Adipocyte (in vitro differentiated cells): ENCODE measurements at places on chromosomes 4 and X.

- no peak for DNase-seq
These were observed 24.5 kb downstream of the WDR17 start for GRCh38 chr4:176090115-176090514.

DNA sequence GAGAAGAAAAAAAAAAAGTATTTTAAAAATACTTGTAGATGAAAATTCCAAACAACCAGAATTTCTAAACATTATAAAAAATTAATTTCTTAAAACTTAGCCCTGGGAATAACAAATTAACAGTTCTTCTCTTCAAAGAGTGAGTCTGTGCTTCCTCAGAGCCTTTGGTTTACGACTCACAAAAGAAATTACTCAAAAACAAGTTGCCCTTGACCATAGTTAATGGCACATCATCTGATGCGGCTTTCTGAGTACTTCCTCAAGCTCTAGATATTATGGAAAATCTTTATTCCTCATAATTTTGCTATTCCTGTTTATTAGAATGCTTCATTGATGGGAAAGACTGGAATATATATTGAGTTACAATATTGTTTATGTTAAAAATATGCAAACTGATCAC lies 23.7 kb downstream of the TAPT1 start:
- DNase-seq = no peak

- DNase-seq = no peak
These were observed 1.6 kb upstream of the UNC5C start for GRCh38 chr4:95550115-95550987.

DNA sequence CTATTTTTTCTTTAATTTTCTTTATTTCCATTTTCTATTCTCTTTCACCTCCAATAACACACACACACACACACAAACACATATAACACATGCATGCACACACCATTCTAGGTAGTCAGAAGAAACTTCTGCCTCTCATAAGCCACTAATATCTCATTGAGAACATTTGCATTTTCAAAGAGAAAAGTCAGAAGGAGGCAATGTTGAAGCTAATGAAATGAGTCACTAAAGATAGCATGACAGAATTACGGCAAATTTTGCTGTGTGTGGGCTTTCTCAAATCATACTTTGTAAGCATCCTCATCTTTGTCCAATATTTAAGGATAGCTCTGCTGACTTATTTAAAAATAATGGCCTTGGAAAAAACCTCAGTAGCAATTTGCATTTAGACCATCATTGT lies 291.3 kb downstream of the GUCY2F start:
- no peak for DNase-seq

DNA sequence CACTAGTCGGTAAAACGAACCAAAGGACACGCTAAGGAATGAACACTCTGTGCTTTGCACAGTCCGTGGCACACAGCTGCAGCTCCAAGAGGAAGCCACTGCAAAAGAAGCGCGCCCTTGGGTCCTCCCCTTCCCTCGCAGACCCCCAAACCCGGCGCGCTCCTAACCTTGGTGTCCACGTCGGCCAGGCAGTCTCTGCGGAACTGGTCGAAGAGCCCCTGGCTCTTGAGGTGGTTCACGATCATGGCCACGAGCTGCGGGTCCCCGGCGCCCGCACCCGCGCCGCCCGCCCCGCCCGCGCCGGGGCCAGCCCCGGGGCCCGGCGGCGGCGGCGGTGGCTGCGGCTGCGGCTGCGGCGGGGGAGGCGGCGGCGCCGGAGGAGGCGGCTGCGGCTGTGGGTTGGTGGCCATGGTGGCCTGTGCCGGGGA lies 333 bp downstream of the BOD1L1 start:
- no peak for DNase-seq

DNA sequence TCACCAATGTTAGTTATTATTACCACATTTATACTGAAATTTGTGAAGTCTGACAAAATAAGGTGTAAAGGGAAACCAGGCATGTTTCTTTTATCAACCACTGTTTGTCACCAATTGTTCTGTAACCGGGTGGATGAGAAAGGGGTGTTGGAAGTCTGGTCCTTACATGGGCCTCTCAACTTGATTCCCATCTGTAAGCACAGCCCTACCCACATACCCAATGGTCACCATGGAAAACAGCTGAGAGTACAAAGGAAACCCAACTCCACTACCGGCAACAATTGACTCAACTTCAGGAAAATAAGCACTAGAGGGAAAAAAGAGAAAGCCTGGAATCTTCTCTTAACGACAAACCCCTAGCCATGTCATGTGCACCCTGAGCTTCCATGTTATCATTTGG lies 70.8 kb upstream of the PTCHD1 start:
- DNase-seq = no peak
